Peyer's patch (tissue), 4 donors: ENCODE measurements at places on chromosomes 7 and 10. TPM values are rescaled to one million over a fixed set of nuclear protein-coding genes. Genes with fewer than 3 reads are reported as not detected.

KIAA1217 gene
- total RNA-seq, result 66.8 TPM

GPR22 gene
- total RNA-seq, result not detected

ZNF467 gene
- 3.3 TPM for total RNA-seq

TMEM270 gene
- not detected for total RNA-seq

PLAC9 gene
- 12.4 TPM for total RNA-seq

OR6V1 gene
- total RNA-seq, result not detected

TFEC gene
- 99.9 TPM for total RNA-seq

- DNase-seq, result no peak
Measured at GRCh38 chr7:152674860-152675758, 832 bp downstream of the XRCC2 start.

- DNase-seq, result no peak
Measured at GRCh38 chr7:6655636-6656385, 18.7 kb downstream of the ZNF316 start.

GRCh38 chr10:126137562-126138221 lies 241.3 kb downstream of the FANK1 start:
- no peak for DNase-seq

DNA sequence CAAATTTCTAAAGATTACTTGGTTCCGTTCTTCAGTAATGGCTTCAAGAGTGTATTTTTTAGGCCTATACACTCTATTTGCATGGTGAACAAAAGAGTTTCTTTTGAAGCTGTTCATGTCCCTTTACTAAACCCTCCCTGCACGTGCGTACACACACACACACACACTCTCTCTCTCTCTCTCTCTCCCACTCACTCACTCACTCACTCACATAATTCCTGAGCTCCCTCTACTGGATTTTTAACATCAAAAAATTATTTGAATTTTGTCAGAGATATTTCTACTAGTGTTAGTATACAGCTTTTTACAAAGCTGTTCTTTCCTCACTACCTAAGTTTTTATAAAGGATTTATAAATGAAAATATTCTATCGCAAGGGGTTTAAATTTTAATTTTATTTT lies 85.9 kb downstream of the UBE3C start:
- DNase-seq, result no peak

GRCh38 chr7:25557379-25557917 lies 329.2 kb upstream of the NPVF start:
- no peak for DNase-seq

DNA sequence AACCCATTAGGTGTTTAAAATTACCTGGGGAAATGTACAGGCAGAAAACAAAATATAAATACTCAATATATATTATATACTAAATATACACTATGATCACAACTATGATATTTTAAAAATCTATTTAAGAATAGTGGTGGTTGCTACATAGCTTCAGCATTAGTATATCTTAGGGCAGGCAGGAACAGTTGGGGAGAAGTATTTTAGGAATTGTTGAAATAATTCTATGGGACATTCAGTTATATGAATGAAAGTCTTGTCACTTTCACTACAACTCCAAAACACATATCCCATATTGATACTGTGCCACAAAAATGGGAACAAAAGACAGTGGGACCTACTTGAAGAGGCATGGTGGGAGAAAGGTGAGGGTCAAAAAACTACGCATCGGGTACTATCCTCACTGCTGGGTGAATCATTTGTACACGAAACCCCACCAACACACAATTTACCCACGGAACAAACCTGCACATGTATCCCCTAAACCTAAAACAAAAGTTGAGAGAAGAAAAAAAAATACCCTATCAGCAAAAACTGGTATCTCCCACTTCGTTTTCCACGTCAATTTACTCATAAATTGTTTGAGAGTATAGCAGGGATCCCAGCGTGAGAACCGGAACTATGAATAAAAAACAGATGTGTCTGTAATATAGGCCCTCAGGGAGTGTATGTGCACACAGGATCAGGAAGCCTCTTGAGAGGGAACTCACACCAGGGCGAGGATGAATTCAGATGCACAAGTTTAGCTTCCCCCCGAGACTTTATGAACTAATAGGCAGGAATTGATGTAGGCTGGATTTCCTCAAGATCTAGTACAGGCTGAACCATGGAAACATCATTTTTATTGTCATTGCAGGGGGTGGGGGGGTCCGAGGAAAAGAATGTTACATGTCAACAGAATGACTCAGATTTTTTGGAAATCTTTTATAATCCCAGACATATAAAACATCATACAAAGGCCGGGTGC lies 16.2 kb downstream of the SLC16A12 start:
- DNase-seq, result no peak

DNA sequence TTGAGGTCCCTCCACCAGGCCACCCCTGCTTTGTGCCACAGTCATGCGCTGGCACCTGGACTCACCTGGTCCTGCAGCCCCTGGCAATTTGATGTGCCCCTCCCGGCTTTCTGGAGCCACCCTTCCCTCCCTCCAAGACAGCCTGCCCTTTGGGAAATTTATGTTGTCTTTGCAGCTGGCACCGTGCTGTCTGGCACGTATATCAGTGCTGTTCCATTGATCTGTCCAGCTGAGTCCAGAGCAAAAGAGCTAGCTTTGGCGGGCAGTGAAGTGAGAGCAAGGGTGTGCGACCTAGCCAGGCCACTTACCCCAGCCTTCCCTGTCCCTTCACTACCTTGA lies 5.7 kb downstream of the RARRES2 start:
- DNase-seq, result no peak

GRCh38 chr7:131722371-131722770 lies 165.9 kb upstream of the PODXL start:
- DNase-seq, result no peak

DNA sequence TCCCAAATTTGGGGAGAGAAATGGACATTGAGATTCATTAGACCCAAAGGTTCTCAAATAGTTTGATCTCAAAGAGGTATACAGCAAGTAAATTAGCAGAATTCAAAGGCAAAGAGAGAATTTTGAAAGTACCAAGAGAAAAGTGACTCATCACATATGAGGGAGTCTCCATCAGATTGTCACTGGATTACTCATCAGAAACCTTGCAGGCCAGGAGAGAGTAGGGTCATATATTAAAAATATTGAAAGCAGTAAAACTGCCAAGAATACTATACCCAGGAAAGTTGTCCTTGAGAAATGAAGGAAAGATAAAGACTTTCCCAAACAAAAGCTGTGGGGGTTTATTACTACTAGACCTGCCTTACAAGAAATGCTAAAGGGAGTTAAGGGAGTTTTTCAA lies 140.6 kb downstream of the TMEM168 start:
- DNase-seq, result no peak

DNA sequence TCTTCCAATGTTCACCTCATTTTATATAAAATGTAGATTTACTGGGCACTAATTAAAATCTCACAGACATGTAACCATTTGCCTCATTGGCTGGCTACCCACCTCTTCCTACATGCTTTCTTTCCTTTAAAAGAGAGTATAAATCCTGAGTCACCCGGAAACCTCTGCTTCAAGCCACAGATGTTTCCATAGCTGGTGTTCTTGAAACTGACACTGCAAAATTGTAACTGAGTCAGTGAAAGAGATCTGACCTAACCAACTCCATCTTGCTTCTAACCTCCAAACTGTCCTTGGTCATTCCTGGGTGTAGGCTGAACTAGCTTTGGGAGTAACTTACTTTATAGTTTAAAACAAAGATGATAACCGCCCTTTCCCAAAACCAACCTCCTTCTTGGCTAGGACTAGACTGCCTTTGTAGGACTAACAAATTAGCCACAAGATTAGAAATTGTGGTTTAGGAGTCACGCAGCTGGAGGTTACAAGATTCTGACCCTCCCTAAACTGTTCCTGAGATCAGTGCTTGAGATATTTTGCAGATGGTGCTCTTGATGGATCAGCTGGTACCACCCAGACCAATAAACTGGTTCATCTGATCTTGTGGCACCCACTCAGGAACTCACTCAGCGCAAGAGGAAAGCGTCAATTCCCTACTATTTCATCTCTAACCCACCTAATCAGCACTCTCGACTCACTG lies 33.5 kb downstream of the SVOPL start:
- DNase-seq, result no peak

DNA sequence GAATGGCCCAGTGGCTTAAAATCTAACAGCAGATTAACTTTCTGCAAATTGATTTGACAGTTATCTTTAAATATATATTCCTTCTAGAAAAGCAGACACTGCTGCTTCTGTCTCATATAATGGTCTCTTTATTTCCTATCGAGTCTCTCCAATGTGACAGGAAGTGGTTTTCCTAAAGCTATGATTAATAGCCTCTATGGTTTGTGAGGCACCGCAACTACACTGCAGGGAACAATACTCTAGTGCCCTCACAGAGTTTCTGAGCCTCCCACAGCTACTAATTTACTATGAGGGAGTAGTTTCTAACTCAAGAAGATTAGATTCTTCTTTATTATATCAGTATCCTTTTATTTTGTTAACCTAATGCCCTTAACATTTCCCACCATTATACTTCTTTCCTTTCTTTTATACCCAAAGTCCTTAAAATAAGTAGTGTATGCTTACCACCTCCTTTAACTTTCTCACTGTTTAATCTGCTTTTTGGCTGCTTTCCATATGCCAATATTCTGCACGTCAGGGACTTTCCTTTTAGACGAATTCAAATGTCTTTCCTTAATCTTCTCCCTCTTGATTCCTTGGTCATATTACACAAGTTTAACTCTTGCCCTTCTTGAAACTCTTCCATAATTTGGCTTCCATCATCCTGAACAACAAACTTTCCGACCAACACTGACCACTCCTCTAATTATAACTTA lies 23.8 kb upstream of the AHR start:
- no peak for DNase-seq

- DNase-seq, result no peak
Measured at GRCh38 chr7:155007947-155008346, 5.0 kb upstream of the PAXIP1 start.
